CD4-positive, alpha-beta T cell treated with Interleukin-15 for 4 hours (primary cell): ENCODE measurements at places on chromosomes 12 and 14.

GRCh38 chr12:3379079-3379478 is 111.9 kb upstream of the PRMT8 start:
- no peak for DNase-seq

DNA sequence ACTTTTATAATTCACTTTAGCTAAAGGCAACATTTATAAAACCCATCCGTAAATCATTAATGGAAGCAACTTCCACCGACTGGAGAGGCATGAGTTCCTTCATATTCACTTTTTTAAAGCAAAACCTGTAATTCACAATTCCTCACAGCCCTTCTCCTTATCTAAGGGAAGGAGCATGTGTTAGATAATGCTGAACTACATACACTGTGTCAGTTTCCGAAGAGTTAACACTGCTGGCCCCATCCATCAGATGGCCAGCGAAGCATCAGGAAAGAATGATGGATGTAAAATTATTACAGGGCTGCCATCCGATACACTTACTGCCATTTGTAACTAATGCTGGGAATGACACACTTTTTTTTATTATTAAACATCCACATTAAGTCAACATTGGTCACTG is 392.8 kb downstream of the SOX5 start:
- DNase-seq: no peak

DNA sequence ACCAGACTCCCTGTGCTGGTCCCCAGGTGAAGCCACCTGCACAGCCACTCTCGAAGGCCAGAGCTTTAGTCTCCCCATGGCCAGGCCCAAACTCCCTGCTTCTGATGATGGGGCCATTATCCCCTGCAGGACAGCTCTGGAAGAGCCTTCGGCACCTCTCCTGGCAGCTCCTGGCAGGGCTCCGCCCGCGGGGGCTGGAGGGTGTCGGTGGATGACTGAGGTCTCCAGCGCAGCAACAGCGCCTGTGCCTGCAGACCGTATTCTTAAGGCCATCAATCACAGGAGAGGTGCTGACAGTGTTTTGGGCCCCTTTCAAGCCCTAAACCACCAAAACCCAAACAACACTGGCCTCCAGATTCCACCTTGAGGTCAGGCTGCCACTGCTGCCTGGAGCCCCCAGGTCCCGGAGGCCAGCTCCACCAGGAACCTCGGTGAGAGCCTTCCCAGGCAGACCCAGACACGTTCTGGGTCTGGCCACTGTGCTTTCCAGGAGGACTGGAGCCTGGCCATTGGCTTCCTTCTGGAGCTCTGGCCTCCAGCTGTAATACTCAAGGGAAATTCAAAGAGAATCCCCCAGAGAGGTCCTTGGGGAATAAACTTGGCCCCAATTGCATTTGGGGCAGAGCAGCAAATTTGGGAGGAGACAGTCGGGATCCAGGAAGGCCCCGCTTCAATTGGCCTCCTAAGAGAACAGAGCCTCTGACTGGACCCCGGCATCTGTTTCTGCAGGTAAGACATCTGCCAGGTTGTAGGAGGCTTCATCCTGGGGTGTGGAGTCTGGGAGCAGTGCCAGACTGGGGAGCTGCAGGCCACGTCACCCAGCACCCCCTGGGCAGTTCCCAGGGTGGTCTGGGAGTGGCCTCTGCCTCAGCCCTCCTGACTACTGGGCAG is 210.6 kb upstream of the RTL1 start:
- DNase-seq: no peak

DNA sequence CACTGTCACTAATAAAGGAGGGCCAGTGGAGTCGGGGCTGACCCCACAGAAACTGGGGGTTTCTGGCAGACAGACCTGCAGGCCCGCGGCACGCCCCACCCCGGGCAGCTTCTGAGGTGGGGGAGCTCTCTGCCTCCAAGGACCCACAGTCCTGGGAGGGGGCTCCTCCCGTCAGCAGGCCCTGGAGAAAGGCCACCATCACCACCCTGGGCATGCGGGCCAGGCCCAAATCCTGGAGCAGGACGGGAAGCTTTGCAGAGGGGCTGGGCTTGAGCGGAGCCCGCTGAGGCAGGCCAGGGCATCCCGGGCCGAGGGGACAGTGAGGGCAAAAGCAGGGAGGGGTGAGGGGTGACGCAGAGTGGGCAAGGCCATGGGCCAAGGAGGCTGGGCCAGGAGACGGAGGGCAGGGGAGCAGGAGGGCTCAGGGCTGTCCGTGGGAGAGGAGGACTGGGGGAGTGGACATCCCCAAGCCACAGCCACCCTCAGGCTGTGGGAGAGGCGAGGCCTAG is 11.1 kb upstream of the GPR132 start:
- no peak for DNase-seq
